Activated naive CD4-positive, alpha-beta T cell (primary cell): ENCODE measurements at places on chromosomes 16 and 17.

- DNase-seq = no peak
These were observed 8.1 kb downstream of the ZCCHC14 start for GRCh38 chr16:87484487-87485331.

DNA sequence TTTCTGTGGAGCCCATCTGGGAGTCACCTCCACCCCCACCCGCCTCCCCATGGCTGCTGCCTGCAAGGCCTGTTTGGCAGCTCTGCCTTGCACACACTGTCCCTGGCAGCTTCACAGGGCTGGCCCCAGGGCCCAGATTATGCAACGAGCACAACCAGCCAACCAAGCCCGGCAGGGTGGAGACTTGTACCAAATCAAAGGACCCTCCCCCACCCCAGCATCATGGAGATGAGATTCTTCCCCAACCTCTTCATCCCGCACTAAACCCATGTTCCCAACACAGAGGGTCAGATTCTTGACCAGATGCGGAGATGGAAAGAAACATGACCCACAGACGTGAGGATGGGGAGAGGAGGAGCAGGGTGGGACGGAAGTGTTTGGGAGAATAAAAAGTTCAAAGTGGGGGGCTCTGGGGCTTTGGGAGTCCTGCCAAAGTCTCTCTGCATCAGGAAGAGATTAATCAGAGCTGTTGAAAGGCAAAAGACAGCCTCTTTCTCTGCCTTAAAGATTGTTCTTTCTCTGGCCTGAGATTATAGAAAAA, 3.8 kb downstream of the SMARCD2 start:
- no peak for DNase-seq

- no peak for DNase-seq
These were observed 32.9 kb downstream of the KATNIP start for GRCh38 chr16:27582883-27583282.

DNA sequence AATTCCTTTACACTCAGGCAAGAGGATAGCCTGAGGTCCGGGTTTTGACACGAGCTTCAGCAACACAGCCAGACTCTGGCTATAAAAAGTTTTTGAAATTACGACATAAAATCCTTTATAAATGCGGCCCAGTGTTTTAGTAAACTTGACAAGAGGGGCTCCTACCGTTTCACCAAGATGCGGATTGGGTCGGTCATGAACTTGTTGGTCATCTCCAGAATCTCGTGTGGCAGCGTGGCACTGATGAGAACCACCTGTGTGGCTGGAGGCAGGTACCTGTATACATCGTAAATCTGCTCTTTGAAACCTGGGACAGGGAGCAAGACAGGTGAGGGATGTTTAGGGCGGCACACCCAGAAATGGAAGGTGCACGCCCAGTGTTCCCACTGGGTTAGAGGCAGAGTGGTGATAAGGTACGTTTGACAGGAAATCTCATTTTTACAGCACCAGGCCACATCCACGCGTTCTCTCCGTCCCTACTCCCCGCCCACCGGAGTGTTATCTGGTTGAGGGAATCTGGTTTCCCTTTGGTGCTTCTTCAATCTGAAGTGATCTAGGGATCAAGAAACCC, 8.0 kb downstream of the EIF4A3 start:
- no peak for DNase-seq

DNA sequence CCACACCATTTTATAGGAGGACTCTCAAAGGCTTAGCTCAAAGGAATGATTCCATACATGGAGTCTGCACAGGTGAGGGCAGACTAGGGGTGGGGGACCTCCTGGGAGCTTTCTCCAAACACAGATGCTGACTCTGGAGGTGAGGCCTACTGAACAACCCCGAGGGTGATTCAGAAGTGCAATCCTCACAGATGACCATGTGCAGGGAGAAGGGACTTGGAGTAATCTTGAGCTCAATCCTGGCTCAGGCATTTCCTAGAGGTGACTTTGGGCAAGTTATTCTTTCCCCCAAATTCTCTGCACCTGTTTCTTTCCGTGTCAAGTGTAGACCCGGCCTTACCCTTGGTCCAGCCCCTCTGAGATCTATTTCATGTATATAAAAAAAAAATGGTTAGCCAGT, 401.5 kb downstream of the SLC39A11 start:
- no peak for DNase-seq

- no peak for DNase-seq
These were observed 154.8 kb downstream of the SLC39A11 start for GRCh38 chr17:72937707-72938106.

GRCh38 chr17:66684261-66684660, 150.7 kb upstream of the CACNG5 start:
- no peak for DNase-seq

- DNase-seq = no peak
These were observed 210.2 kb downstream of the RPTOR start for GRCh38 chr17:80754846-80755245.
